ENCODE measurements at places on chromosomes 16 and 17.

DNA sequence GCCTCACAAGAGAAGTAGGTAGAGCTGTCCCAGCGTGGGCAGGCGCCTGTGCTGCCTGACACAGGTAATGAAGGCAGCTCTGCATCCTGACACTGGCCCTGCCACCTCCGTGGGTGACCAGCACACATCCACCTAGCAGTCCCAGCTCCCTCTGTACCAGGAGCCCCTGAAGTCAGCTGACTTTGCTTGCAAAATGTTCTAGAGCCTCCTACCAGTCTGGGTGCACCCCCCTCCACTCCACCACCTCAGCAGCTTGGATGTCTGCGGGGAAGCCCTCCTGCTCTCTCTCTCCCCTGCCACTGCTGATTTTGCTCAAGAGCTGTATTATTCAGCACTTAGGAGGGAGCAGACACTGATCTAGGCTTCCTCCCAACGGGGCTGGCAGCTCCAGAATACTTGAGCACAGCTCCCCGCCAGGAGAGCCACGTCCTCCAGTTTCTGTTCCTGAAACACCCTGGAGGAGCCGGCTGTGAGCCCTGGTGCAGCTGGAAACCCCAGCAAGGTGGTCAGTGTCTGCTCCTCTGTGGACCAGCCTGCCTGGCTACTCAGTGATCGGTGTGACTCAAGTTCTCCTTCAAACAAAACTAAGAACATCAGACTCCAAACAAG lies 1.0 kb downstream of the RNF166 start:
- DNase-seq = no peak

GRCh38 chr17:17216776-17217175 lies 10.6 kb upstream of the PLD6 start:
- no peak for DNase-seq

DNA sequence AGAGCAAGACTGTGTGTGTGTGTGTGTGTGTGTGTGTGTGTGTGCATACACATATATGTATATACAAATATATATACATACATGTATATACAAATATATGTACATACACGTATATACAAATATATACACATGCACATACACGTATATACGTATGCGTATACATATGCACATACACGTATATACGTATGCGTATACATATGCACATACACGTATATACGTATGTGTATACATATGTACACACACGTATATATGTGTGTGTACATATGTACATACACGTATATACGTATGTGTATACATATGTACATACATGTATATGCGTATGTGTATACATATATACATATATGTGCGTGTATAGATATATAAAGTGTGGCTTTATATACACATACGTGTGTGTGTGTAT lies 31.4 kb downstream of the SPHK1 start:
- DNase-seq = no peak

GRCh38 chr16:27973678-27974077 lies 89.8 kb downstream of the GSG1L start:
- no peak for DNase-seq

DNA sequence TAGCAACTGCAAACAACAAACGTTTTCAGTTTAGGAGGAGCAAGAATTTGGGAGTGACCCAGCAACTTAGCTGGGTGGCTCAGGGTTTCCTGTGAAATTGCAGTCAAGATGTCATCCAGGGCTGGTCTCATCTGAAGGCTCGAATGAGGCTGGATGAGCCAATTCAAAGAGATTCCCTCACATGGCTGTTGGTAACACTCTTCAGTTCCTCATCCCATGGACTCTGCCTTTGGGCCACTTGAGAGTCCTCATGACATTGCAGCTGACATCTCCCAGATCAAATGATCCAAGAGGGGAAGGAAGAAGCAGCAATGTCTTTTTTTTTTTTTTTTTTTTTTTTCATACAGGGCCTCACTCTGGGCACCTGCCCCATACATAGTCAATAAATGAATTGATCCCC lies 26.3 kb downstream of the UBALD1 start:
- no peak for DNase-seq

DNA sequence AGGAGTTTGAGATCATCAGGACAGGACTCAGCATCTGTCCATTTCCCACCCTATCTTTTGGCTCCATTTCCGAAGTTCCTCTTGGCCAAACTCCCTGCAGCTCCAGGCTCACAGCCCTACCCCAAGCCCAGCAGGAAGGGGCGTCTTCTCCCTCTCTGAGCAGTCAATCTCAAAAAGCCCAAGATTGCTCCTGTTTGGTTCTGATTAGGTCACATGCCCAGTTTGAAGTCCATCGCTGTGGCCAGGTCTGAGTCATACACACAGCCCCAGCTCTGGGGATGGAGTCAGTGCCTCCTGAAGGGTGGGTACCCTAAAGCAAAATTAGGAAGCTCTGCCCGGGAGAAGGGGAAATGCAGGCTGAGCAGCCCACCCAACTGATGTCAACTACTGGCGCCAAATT lies 23.9 kb downstream of the SNX20 start:
- no peak for DNase-seq

DNA sequence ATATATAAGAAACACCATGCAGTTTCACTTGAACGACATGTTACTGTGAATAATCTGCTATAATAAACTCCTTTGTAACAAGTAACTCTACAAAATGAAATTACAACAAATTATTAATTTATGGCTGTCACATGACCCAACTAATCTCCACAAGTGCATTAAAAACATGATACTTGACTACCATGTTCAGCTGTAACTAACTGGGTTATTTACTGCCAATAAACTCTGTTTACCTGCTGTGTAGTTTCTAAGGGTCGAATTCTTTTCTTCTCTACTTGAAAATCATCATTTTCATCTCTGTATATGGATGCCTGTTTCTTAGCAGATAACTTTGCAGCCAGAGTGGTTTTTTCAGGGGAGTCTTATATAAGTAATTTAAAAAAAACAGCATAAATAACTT lies 14.4 kb downstream of the BRIP1 start:
- no peak for DNase-seq

GRCh38 chr17:20228410-20228809 lies 219.3 kb downstream of the SPECC1 start:
- no peak for DNase-seq

- no peak for DNase-seq
These were observed 935 bp downstream of the USP32 start for GRCh38 chr17:60390925-60391470.

DNA sequence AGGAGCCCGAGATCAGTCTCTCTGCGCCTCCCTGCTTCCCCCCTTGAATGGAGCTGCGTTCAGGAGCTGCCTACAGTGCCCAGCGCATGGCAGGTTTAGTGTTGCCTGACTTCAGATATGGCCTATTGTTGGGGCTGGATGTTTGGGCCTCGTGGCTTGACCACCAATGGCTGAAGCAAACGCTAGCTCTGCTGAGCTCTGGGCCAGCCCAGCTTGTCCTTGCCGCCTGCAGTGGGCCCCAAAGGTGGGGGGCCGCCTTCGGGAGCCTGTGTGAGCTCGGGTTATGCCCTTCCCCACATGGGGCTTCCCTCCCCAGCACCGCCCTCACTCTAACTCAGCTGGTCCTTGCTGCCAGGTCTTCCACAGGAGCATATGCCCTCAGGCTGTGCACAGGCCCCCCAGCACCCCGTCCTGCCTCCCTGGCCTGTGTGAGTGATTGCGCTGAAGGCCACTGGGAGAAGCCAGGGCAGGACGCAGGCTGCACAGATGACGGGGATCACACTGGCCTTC lies 2.0 kb upstream of the METTL26 start:
- no peak for DNase-seq

DNA sequence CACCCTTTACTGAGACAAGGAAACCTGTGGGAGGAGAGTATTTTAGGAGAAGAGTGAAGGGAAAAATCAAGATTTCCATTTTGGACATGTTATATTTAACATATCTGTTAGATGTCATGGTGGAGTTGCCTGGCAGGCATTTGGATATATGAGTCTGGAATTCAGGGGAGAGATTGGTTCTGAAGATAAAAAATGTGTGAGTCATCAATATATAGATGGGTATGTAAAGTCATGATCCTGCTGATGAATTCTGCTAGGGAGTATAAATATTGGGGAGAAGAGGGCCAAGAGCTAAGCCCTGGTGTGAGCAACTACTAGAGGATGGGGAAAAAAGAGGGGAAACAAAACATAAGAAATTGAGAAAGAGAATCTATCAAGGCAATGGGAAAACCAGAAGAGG lies 151.3 kb upstream of the SOX9 start:
- no peak for DNase-seq
